ENCODE measurements at places on chromosomes 5 and 9. TPM values are rescaled to one million over a fixed set of nuclear protein-coding genes. Genes with fewer than 3 reads are reported as not detected.
A peak's percentile ranks its signal among the peaks of the same experiment; 100 is the strongest.

Gene CRHBP
- 0.51 TPM for total RNA-seq

Gene DBH
- total RNA-seq: not detected

GRCh38 chr5:170334626-170335025 is 37.0 kb upstream of the LCP2 start:
- H3K4me3 ChIP-seq: no peak overlapping the region
- no peaks in the 10 kb centered on the region for H3K36me3 ChIP-seq
- no peak overlapping the region for H3K27ac ChIP-seq
- H3K27me3 ChIP-seq: no peaks in the 10 kb centered on the region
- DNase-seq: no peak

GRCh38 chr5:122906768-122907167 is 61.4 kb downstream of the SNX24 start:
- DNase-seq: no peak
- no peak overlapping the region for H3K4me3 ChIP-seq
- H3K4me1 ChIP-seq: no peaks in the 10 kb centered on the region
- H3K27ac ChIP-seq: no peak overlapping the region

GRCh38 chr5:45260292-45260691 is 435.9 kb downstream of the HCN1 start:
- no peaks in the 10 kb centered on the region for H3K36me3 ChIP-seq
- H3K27me3 ChIP-seq: no peaks in the 10 kb centered on the region
- no peak overlapping the region for H3K4me3 ChIP-seq
- no peak for DNase-seq
- peaks cover 3% of the 10 kb centered on the region for H3K4me1 ChIP-seq
- no peak overlapping the region for H3K27ac ChIP-seq

GRCh38 chr9:21833090-21833801 is 30.8 kb downstream of the MTAP start:
- H3K4me1 ChIP-seq: no peaks in the 10 kb centered on the region
- H3K36me3 ChIP-seq: peaks cover 7% of the 10 kb centered on the region
- no peaks in the 10 kb centered on the region for H3K27me3 ChIP-seq
- no peak for DNase-seq
- H3K27ac ChIP-seq: no peak overlapping the region
- no peak overlapping the region for H3K4me3 ChIP-seq

DNA sequence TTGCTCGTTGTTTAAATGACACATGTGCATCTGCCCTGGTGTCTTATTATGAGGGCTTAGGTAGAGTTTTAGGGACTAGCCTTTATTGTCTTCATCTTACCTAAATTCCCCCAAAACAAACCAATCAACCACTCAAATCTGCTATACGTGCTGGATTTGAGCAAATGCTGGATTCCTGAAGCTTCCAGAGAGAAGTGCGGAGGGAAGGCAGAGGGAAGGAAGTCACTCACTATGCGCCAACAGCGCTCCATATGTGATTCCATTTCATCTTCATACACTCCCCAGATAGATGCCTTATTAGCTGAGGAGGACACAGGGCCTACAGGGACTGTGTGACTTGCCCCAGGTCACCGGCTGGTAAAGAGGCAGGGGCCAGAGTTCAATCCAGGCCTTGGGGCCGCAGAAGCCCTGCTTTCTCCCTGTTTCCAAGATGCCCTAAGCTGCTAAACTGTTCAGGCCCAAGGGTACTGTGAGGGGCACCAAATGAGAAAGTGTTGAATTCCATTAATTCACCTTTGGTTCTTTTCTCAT is 63.5 kb downstream of the OTULIN start:
- H3K27me3 ChIP-seq: no peaks in the 10 kb centered on the region
- peak overlapping the region; percentile 31 for H3K4me3 ChIP-seq
- no peaks in the 10 kb centered on the region for H3K36me3 ChIP-seq
- H3K4me1 ChIP-seq: peaks cover 28% of the 10 kb centered on the region
- no peak for DNase-seq

DNA sequence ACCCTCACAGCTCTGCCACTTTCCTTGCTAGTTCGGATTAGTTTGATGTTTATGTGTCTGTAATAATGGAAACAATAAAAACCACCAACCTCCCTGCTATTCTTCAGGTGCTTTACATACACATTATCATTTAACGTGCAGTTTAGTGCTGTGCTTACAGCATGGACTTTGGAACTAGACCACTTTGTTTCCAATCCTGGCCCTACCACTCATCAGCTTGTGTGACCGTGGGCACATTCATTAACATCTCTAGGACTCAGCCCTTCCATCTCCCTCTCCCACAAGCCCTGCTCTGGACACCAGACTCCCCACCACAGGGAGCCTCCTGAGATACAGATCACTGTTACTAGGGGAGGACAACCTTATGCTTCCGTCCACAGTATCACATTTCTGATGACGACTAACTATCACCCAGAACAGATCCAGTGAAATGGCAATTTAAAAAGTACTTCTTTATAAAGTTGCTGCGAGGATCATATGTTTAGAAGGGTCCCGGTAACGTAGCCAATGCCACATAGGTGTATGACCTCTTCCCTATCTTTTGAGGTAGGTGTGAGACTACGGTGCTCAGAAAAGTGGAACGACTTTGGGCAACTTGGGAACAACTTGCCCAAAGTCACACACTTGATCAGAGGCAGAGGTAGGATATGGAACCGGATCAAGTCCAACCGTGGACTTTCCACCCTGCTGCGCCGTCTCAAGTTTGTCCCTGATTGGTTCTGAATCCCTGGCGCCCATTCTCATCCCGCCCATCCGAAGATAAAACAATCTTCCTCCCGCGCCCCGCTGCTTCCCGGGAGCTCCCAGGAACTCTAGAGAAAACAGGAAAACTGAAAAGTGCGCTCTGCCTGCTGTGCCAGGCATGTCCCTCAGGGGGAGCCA is 132.4 kb upstream of the NIPBL start:
- no peak overlapping the region for H3K27ac ChIP-seq
- no peaks in the 10 kb centered on the region for H3K4me1 ChIP-seq
- H3K27me3 ChIP-seq: peaks cover 42% of the 10 kb centered on the region
- no peaks in the 10 kb centered on the region for H3K36me3 ChIP-seq
- peak overlapping the region; percentile 59 for H3K4me3 ChIP-seq

Gene SPINK13
- not detected for total RNA-seq

GRCh38 chr9:36592801-36593583 is 20.3 kb downstream of the MELK start:
- H3K27ac ChIP-seq: no peak overlapping the region
- H3K4me3 ChIP-seq: no peak overlapping the region
- no peaks in the 10 kb centered on the region for H3K27me3 ChIP-seq

GRCh38 chr5:213803-214395 is 4.1 kb downstream of the CCDC127 start:
- no peaks in the 10 kb centered on the region for H3K36me3 ChIP-seq
- H3K4me3 ChIP-seq: no peak overlapping the region
- H3K4me1 ChIP-seq: peaks cover 5% of the 10 kb centered on the region
- no peaks in the 10 kb centered on the region for H3K27me3 ChIP-seq
- no peak for DNase-seq

DNA sequence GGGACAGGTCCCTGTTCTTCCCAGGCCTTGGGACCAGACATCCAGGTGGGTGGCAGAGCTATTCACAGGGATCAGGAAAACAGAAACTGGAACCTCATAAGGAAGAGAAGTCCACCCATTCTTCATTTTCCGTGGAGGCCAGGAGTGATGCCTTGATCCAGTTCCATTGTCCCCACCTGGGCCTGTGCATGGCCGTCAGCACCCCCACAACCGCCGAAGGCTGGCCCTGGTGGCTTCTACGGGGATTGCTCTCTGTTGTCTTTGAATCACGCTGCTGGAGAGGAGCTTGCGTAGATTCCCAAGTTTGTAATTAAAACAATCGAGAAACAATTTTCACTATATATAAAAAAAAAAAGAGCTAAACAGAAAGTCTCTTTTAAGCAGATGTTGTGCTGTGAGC is 134.4 kb downstream of the MVB12B start:
- no peaks in the 10 kb centered on the region for H3K27me3 ChIP-seq
- DNase-seq: no peak
- H3K4me3 ChIP-seq: no peak overlapping the region
- H3K36me3 ChIP-seq: no peaks in the 10 kb centered on the region
- H3K27ac ChIP-seq: no peak overlapping the region

Gene GABRA6
- total RNA-seq: not detected

GRCh38 chr9:13932528-13933267 is 381.2 kb downstream of the NFIB start:
- H3K4me1 ChIP-seq: no peaks in the 10 kb centered on the region
- DNase-seq: no peak
- no peak overlapping the region for H3K27ac ChIP-seq
- no peaks in the 10 kb centered on the region for H3K36me3 ChIP-seq
- H3K4me3 ChIP-seq: no peak overlapping the region

GRCh38 chr5:172446336-172447051 is 7.8 kb downstream of the SH3PXD2B start:
- no peak overlapping the region for H3K27ac ChIP-seq
- no peaks in the 10 kb centered on the region for H3K36me3 ChIP-seq
- H3K4me3 ChIP-seq: no peak overlapping the region
- peaks cover 4% of the 10 kb centered on the region for H3K4me1 ChIP-seq
- H3K27me3 ChIP-seq: no peaks in the 10 kb centered on the region

DNA sequence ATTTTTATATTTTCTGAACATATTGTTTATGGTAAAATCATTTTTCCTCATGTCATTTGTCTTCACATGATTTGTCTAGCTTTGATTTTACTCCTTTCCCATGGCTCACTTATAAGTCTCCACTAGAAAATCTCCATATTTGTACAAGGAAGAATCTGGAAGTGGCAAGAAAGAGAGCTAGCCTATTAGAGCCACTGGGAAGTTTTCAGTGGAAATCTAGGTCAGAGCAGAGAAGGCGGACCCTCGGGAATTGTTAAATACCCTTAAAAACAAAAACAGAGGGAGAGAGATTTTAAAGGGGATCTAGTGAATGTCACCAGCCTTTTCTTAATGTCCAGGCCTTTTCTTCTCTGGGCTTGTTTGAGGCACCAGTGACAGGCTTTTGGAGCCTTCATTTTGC is 56.6 kb downstream of the GRAMD2B start:
- no peak overlapping the region for H3K27ac ChIP-seq
- no peaks in the 10 kb centered on the region for H3K27me3 ChIP-seq
- H3K36me3 ChIP-seq: no peaks in the 10 kb centered on the region
- peaks cover 14% of the 10 kb centered on the region for H3K4me1 ChIP-seq

Gene CXCL14
- not detected for total RNA-seq

Gene LAMC3
- total RNA-seq: not detected

- H3K27me3 ChIP-seq: no peaks in the 10 kb centered on the region
- H3K27ac ChIP-seq: no peak overlapping the region
- H3K4me1 ChIP-seq: peaks cover 14% of the 10 kb centered on the region
Observed at GRCh38 chr9:136614967-136615623, 47.6 kb upstream of the EGFL7 start.

Gene INSL4
- total RNA-seq: not detected

Gene PRDM9
- total RNA-seq: not detected

DNA sequence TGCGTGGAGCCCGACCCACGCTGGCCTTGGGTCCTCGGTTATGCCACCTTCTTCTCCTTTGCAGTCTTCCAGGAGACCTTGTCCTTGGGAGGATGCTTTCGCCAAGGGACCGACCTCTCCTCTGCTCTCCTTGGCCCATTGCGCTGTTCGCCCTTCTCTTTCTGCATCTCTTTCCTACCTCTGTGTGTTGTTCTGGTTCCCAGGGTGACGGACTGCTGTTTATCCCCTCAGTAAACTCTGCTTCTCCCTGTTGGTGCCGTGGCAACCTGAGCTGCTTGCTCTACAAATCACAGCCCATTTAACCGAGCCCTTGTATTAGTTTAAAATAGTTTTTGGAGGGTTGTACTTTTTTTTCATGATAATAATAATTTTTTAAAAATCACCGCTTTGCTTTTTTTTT is 97.9 kb downstream of the DAPK1 start:
- no peak overlapping the region for H3K27ac ChIP-seq
- DNase-seq: peak; percentile 47
- H3K27me3 ChIP-seq: no peaks in the 10 kb centered on the region

Gene PCDHA6
- 2.8 TPM for total RNA-seq

DNA sequence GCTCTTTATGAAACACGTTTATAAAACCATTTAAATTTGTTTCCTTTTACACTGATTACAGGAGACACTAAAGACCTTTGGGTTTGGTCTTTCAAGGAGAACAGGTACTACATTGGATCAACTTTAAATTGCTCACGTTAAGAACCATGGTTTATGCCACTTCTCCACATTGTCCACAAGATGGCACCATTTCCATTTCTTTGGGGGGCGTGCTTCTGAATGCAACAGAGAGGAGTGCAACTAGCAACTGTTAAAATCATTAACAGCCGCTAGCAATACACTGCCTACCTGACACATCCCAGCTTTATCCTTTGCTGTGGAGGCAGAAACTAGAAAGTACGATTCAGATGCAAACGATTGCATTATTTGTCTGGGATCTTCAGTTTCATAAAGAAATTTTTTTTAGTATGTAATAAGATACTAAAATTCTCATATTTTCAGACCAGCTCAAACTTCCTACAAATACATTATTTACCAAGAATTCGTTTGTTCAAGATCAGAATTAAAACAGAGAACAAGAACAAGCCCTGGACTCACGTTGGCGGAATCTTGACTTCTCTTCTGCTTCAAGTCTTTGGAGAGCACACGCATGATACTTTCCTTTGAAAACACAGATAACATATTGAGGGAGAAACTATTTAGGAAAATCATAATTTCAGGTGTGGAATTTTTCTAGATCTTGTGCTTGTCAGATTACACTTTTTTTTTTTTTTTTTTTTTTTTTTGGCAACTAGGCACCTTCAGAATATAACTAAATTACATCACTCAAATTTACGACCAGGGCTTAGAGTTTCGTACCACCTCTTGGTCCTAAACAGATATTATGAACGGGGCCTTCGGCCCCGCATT is 702 bp downstream of the CDC20B start:
- H3K4me1 ChIP-seq: peaks cover 13% of the 10 kb centered on the region
- peaks cover 73% of the 10 kb centered on the region for H3K27me3 ChIP-seq
- peak; percentile 84 for DNase-seq
- no peaks in the 10 kb centered on the region for H3K36me3 ChIP-seq
- peak overlapping the region; percentile 57 for H3K4me3 ChIP-seq

DNA sequence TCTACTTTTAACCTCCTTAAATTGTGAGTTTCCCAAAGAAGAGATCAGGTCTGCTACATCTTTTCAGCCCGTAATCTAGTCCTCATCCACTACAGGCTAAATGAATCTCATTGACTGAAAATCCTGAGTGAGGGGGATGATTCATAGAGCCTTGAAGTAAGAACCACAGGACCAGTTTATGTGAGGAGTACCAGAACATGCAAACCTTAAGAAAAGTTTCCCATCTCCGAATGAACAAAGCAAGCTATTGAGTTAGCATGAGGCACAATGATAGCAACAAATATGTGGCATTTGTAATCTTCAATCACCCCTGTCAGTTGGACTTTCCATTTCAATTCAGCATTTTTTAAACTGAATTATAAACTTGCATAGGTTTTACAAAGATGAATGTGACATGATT is 197.0 kb downstream of the ALDH1A1 start:
- no peak overlapping the region for H3K27ac ChIP-seq
- no peaks in the 10 kb centered on the region for H3K4me1 ChIP-seq
- no peak for DNase-seq
- H3K27me3 ChIP-seq: no peaks in the 10 kb centered on the region
- no peaks in the 10 kb centered on the region for H3K36me3 ChIP-seq
- no peak overlapping the region for H3K4me3 ChIP-seq

- no peaks in the 10 kb centered on the region for H3K27me3 ChIP-seq
- no peak overlapping the region for H3K4me3 ChIP-seq
- no peak overlapping the region for H3K27ac ChIP-seq
- DNase-seq: no peak
- H3K4me1 ChIP-seq: peaks cover 3% of the 10 kb centered on the region
Observed at GRCh38 chr5:165227515-165227914, 1722.1 kb downstream of the MAT2B start.

Gene AGXT2
- total RNA-seq: not detected

Gene CYLC2
- not detected for total RNA-seq

GRCh38 chr9:38342096-38342495 is 50.4 kb upstream of the ALDH1B1 start:
- peaks cover 28% of the 10 kb centered on the region for H3K4me1 ChIP-seq
- H3K4me3 ChIP-seq: no peak overlapping the region
- H3K27me3 ChIP-seq: no peaks in the 10 kb centered on the region
- no peaks in the 10 kb centered on the region for H3K36me3 ChIP-seq

All from neural progenitor cell (in vitro differentiated cells).